Stimulated activated CD4-positive, alpha-beta T cell treated with anti-CD3 and anti-CD28 coated beads, Interleukin-1b, Interleukin-23, amount 100 ng/mL, for 4 hours (primary cell): ENCODE measurements at places on chromosomes 6 and 20.
A peak's percentile ranks its signal among the peaks of the same experiment; 100 is the strongest.

DNA sequence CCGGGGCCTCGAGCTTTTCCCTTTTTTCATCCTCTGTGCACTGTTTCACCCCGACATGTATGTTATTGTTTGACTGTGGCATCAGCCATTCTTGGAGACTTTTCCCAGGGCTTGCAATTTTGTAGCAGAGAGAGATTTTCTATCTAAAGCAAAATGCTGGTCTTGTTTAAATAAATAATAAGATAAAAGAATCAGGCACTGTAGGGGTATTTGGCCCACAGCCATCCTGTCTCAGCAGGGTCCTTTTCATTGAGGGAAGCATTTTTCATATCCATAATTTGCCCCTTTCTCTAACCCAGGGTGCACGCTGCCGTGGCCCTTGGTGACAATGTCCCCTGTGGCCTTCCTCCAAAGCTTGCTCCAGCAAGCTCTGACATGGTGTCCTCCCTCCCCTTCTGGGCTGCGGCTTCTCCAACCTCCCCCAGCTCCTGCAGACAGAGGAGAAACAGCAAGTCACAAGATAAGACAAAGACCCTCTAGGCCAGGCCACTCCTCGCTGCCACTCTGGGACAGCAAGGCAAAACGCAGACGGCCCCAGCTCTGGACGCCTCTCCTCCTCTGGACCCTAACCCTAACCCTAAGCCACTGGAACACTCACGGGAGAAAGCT lies 117.6 kb downstream of the MYLK4 start:
- DNase-seq, result no peak

- DNase-seq, result no peak
Measured at GRCh38 chr6:86412057-86412456, 525.3 kb upstream of the HTR1E start.

GRCh38 chr6:52749556-52750152 lies 13.6 kb downstream of the GSTA2 start:
- no peak for DNase-seq

DNA sequence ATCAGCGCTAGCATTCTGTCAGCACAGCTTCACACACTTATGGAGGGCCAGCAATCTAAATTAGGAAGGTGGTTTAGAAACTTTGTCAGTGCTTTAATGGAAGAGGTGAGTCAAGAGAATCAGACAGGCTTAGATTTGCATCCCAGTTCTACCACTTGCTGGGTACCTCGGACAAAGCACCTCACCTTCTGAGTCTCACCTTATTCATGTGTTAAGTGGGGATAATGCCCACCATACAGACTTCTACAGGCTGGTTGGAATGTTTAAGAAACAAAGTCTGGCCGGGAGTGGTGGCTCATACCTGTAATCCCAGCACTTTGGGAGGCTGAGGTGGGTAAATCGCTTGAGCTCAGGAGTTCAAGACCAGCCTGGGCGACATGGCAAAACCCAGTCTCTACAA lies 12.2 kb upstream of the STK35 start:
- no peak for DNase-seq

DNA sequence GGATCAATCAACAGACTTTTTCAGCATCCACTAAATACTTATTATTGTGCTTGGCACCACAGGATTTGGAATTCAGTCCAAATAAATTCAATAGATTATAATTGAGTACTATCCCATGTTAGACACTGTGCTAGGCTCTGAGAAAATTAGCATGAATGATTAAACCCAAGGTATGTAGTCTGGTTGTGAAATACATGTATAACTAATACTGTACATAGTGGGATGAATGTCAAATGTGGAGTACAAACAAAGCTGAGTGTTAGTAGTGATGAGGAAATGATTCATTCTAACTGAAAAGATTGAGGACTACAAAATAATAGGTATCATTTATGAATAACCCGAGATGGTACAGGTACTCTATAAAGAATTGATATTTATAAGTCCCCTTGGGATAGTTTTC lies 111.9 kb upstream of the FLRT3 start:
- DNase-seq, result no peak

- DNase-seq, result no peak
Measured at GRCh38 chr6:53130569-53131290, 17.9 kb downstream of the GCM1 start.

DNA sequence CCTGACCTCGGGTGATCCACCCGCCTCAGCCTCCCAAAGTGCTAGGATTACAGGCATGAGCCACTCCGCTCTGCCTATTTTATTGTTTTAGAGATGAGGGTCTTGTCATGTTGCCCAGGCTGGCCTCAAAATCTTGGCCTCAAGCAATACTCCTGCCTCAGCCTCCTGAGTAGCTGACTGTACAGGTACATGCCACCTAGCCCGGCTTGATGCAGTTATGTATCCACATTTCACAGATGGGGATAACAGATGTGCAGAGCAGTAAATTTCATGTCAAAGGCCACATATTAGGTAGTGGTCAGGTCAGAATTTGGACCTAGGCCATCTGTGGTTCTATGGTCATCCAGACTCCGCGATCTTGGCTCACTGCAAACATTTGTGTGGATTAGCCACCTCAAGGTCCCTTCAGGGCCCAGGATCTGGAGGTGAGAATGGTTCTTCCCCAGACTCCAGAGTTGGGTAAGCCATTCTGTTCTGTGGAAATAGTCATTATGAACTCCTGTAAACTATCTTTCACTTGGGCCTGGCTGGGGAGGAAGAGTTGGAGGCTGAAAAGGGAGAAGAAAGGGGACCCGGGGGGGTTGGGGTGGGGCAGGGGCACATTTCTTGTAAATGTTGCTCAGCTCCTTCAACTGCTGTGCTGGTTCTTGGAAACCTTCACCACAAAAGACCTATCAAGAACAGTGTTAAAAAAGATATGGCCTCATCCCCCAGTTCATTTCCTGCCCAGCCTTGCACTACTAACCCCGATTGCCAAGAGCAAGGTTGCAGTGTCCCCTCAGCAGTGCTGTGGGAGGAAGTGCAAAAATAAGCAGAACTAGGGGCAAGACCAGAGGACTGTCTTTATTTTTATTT lies 13.0 kb downstream of the PIM1 start:
- peak; percentile 54 for DNase-seq

DNA sequence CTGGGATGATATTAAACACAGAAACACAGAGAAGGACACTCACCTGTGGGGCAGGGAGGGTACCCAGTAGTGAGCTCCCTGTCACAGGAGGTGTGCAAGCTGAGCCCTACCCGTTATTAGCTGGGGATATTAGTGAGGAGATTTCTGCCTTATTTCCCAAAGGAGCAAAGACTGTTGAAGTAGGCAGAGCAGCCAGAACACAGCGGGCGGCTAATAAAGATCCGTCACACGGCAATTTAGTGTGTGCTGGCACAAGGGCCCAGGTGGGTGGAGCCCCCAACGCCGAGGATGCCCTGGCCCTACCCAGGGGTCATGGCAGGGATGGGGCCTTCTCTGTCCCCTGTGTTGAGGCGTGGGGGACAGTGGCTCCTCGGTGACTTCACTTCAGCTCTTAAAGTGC lies 8.3 kb downstream of the VSTM2L start:
- no peak for DNase-seq

DNA sequence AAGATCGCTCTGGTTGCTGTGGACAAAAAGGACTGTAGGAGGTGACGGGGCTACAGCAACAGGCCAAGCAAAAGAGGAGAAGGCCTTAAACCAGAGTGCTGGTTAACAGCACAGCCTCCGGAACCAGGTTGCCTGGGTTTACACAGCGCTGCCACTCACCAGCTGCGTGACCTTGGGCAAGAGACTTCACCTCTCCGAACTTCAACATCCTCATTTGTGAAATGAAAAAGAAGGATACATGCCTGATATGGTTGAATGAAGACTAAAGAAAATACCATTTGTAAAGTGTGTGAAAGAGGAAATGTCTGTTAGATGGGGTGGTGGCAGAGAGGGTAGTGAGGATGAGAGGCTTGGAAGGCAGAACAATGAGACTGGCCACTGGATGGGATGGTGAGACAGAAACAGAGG lies 44.9 kb downstream of the PREX1 start:
- DNase-seq, result no peak

DNA sequence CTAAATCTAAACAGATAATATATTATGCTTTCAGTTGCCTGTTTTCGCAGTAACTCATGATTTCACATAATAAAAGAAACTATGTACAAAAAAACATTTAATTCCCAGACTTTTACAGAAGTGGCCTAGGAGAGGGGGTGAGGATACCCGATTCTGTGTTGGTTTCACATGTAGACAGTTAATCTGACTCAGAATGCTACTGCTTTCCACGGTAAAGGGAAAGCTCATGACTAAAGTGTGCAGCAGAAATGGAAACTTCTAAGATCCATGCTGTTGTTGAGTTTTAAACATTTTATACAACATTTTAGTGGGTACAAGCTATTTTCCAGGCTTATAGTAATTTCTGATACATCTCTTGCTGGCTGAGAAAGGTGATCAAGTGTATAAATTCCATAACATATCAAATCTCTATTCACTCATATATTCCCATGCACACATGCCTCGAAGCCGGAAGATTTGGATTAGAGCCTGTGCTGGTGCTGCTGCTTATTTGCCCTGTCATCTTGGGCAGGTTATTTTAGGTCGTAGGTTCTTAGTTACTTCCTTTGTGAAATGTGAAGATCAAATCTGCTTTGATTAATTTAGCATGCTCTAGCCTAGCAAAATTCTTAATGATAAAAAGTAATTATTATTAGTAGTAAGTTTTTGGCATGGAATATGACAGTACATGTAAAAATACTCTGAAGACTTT lies 896.7 kb upstream of the MAP3K7 start:
- DNase-seq, result no peak

DNA sequence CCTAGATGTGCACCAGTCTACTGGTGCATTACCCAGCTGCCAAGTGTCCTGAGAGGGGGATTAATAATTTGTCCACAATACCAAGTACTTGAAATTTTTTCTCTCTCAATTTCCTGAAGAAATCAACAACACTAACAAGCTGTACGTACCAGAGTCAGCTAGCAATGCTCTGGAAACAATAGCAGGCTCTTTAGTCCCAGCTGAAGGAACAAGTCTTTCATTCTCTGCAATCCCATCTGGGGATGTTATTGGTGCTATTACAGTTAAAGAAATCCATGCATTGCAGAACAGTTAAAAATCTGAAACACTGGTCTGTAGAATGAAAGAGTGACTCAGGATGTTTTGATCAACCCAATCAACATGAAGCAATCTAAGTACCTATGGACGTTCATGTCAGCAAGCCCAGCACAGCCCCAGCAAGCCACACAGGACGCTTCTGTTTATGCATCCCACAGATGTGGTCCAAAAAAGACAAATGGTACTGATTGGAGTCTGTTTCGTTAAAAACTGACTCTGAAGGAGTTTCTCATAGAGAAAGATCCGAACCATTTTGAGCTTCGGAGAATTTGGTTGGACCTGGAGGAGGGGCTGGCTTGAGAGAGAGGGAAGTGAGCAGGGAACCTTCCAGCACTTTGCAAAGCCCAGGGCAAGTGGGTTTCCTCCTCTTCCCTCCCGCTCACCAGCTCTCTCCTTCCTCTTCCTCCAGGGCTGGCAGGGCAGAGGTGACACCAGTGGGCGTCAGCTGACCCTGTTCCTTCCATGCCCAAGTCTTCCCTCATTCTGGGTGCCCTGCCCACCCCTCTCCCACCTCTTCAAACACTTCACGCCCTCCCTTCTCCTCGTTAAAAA lies 11.9 kb downstream of the PRR18 start:
- DNase-seq, result no peak

DNA sequence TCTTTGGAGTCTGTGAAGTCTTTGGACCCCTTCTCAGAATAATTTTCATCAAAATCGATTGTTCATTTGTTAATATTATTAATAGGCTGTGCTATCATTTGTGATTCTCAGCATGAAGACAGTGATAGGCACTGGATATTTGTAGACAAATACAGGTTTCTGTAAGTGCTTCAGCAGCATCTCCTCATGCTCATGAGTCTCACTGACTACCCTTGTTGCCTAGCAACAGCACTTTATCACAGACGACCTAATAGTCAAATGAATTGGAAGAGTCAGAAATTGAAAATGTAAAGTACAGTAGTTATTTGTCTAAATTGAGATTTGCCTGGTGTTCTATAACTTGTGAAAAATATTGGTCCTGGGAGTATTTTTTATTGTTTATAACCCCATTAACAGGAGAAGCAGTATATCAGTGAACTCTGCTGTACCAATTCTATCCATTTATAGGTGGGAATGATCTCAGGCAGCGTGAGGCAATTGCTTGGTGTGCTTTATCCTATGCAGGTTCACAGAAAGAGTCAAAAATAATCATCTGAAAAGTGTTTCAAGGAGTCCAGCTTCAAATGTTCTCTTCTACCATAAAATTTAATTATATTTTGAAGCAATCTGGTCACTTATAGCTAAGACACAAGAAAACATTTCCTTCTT lies 684.6 kb downstream of the RFPL4B start:
- no peak for DNase-seq

DNA sequence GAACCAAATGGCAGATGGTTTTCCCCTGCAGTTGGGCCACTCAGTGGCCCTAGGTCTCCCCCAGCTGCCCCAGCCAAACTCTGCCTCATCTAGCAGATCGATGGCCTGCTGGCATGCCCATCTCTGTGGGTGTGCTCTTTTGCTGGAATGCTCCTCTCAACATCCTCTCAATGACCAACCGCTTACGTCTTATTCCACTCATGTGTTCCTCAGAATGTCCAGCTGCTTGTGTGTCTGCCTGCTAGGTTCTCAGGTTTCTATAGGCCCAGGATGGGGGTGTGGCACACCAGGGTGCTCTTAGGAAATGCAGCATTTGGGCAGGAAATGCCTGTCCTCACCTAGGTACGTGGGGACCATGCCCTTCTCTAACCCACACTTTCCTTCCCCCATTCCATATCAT lies 509.9 kb upstream of the SYNCRIP start:
- DNase-seq, result no peak

DNA sequence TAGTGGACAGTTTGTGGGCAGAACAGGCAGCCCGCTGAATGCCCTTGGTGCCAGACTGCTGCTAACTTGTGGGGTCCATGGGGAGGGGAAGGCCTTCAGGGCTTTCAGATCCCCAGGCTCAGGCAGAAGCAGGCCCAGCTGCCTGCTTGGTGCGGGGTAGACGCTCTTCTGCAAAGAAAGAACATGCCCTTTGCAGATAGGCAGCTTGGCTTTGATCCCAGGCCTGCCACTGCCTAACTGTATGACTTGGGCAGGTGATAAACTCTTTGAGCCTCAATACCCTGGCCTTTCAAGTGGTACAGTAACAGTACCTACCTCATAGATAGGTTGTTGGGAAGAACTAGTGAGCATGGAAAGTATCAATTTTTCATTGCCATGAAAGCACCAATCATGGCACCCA lies 28.4 kb downstream of the CHMP4B start:
- DNase-seq, result no peak

DNA sequence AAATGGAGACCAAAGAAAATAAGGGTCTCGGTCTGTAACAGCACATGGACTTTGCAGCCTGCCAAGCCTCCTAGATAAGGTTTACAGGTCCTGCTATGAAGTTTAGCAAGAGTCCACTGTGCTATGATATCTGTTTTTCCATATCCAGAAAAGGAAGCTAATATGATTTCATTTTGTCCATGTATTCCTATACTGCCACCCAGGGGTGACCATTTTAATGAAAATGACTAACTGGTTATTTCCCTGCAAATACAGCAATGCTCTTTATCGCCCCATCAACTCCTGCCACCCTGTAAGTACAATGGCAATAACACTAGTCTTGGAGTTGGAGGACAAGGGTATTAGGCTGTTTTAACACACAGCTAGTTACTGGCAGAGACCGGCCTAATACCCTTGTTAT lies 115.2 kb upstream of the GLP1R start:
- DNase-seq, result no peak
